ELF-1 (cell line): ENCODE measurements at places on chromosomes 2 and 18.

DNA sequence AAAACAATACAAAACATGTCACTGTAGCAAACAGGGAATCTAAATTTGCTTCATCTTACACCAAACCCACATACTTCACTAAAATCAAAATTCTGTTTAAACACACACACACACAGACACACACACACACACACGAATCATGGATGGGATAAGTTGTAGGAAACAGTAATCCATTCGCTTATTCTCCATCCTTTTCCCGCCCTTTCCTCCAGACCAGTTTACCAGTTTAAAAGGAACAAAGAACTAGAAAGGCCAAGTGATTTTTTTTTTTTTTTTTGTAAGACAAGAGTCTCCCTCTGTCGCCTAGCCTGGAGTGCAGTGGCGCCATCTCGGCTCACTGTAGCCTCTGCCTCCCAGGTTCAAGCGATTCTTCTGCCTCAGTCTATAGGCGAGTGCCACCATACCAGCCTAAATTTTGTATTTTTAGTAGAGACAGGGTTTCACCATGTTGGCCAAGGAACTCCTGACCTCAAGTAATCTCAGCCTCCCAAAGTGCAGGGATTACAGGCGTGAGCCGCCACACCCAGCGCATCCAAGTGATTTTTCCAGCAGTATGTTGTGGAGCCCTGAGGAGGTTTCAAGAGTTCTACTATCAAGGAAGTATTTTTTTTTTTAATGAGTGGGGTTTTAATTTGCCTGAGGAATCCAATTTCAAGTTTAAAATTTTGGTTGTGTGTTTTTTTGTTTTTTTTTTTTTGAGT, 5.7 kb downstream of the PSME4 start:
- DNase-seq = peak; percentile 36

- DNase-seq = no peak
Measured at GRCh38 chr2:234764372-234764771, 187.4 kb upstream of the SH3BP4 start.

DNA sequence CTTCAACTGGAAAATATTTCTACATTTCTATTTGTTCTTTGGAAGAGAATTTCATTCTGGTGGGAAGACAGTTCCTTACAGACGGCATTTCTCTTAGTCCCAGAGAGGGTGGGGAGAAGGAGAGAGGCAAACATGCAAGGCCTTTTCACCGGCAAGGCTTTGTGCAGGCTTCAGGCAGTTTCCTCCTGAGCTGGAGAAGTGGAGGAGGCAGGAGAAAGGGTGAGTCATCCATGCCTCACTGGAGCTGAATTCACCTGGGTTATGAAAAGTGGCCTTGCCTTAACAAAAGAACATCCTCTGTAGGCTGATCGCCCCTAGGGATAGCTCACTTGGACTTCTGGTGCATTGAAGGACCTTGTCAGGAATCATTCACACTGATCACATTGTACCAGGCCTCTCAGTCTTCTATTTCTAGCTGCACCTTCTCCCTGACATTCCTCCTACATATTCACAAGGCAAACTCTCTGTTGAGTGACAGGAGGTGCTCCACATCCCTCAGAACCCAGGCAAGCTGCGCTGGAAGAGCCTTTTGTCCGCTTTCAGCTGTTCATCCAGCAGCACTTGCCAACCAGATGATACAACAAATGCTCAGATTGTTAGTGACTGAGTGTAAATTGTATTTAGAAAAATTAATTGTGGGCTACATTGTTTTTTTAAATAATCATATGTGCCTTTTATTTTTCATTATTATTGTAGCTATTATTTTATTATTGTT, 796.1 kb downstream of the DCDC2C start:
- DNase-seq = peak; percentile 19

DNA sequence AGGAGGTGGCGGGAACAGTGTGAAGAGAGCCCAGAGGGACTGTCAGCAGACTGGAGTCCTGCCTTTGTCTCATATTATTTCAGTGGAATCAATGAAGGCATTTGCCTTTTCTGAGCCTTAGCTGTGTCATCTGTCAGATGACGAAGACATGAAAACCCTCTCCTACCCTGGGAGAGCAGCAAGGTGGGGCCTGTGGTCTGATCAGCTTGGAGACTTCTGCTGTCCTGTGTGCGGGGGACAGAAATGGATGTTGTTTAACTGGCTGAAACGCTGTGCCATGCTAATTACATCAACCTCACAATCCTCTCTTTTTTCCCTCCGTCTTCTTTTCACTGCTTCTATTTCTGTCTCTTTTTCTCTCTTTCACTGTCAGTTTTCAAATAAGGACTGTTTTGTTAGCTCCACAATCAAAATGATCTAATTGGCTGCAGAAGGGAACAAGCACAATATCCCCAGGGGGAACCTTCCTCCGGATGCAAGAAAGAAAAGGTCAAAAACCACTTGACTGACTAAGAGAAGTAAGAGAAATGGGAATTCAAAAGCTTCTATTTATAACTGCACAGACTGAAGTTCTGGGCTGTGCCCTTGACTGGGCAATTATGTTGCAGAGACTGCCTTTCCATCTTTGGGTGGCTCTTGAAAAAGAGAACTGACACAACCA, 340.1 kb downstream of the CLIP4 start:
- no peak for DNase-seq

DNA sequence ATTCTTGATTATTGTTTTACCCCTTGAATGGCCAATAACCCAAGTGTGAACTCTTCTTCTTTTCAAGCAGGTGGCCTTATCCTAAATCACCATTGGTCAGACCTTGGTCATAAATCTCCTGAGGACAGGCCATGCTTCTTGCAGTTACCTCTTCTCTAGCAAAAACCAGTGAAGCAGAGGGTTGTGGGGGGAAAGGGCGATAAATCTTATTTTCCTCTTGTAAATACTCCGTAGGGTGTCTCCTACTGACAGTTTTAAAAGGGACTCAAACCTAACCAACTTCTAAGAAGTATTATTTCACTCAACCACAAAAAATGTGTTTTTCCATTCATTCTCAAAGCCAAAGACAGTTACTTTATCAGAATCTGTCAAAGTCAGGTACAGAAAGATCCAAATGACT, 168.1 kb upstream of the RMP24 start:
- no peak for DNase-seq
